ENCODE measurements at places on chromosomes 5 and 9. TPM values are rescaled to one million over a fixed set of nuclear protein-coding genes. Genes with fewer than 3 reads are reported as not detected.

The PRRT1B gene
- total RNA-seq = not detected

The ARL14EPL gene
- total RNA-seq = 1.9 TPM

The KIF24 gene
- total RNA-seq = 2.6 TPM

The CNTNAP3B gene
- 81.6 TPM for total RNA-seq

The GRXCR2 gene
- total RNA-seq = not detected

The ANXA1 gene
- total RNA-seq = 1,417 TPM

The NMUR2 gene
- total RNA-seq = 1.7 TPM

The SLC2A8 gene
- 19.3 TPM for total RNA-seq

The C6 gene
- not detected for total RNA-seq

The ESM1 gene
- total RNA-seq = 13.7 TPM

The GLIPR2 gene
- 75.1 TPM for total RNA-seq

The MUSK gene
- 5.3 TPM for total RNA-seq

The CNTNAP3 gene
- 20.0 TPM for total RNA-seq

The SLC36A3 gene
- total RNA-seq = 1.4 TPM

The CAMK2A gene
- 5.8 TPM for total RNA-seq

The ADAMTS2 gene
- total RNA-seq = 152 TPM

The IRX4 gene
- total RNA-seq = not detected

The ADCY2 gene
- 4.6 TPM for total RNA-seq
